ENCODE measurements at places on chromosomes 6 and 20.

- DNase-seq = no peak
Measured at GRCh38 chr20:50092436-50092835, 20.5 kb downstream of the UBE2V1 start.

DNA sequence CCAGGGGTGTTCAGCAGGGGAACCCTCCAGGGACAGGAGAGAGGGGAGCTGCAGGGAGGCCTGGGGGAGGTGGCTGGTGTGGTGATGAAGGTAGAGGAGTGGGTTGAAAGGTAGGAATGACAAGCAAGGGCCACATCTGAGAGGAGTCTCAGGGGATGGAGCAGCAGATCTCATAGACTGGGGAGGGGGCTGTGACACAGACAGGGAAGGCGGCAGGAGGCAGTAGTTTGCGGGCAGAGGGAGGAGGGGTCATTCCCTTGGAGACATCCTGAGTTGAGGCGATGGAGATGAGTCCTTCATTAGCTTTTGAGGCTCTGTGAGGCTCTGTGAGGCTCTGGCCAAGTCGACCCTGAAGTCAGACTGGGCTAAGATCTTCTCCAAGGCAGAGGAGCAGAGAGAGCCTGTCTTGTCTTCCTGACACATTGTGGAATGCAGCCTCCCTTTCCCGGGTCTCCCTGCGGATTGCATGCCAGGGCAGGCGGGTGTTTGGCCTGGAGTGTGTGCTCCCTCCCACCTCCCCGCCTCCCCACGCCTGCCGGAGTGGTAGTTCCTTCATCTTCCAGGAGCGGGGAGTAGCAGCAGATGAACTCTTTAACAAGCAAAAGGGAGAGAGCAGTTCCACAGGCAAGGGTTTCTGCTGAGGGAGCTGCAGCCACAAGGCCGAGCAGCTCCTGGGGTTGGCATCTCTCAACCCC, 34.3 kb upstream of the MLN start:
- no peak for DNase-seq

GRCh38 chr6:92195796-92196195, 1223.6 kb downstream of the EPHA7 start:
- DNase-seq = no peak

- DNase-seq = peak; percentile 89
Measured at GRCh38 chr20:57468523-57469417, 56.2 kb downstream of the CTCFL start.

GRCh38 chr6:144895313-144896278, 610.5 kb downstream of the UTRN start:
- no peak for DNase-seq

DNA sequence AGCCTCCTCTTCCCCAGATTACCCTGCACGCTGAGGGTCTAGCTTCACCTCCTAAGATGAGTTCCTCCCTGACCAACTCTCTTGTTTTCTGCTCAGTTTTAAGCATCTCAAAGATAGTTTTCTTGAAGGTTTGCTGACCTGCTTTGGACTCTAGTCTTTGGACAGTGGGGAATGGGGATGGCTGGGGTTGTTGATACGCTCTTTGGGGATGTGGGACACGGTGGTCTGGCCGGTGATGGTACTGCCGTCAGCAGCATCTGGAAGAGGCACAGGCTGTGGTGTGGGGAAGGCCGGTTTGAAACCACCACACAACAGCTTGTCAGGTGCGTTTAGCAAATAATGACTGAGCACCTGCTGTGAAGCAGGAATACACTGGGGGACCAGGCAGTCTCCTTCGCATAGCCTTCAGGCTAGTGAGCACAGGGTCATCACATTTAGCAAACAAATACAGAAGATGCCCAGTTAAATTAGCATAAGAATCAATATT, 94.1 kb downstream of the TMEM242 start:
- DNase-seq = peak; percentile 52

GRCh38 chr6:151005164-151005563, 139.7 kb downstream of the MTHFD1L start:
- no peak for DNase-seq

DNA sequence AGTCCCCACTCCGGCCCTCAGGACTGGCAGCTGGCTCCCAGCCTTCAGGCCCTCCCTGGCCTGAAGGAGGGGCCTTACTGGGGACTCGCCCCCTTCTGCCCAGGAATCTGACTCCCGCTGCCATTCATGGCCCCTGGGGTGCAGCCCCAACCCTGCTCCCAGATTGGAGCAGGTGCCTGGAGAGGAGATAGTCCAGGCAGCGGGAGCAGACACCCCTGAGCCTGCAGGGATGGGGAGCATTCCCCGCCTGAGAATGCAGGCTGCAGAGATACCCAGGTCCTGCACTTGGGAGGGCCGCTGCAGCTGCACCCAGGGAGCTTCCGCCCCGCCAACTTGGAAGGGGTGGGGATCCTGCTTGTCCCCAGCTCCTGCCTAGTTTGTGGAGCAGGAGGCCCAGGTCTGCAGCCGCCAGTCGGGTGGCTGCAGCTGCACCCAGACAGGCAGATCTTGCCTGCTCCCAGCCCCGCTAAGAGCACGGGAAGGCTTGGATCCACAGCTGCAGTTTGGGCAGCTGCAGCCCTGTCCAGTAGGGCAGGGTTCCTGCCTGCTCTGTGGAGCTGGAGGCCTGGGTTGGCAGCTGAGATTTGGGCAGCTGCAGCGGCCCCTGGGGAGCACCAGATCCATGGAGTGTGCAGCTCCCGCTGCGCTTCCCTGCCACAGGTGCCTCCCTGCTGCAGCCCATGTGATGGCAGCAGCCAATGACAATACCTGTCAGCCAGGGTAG, 5.2 kb downstream of the GTSF1L start:
- peak; percentile 57 for DNase-seq

DNA sequence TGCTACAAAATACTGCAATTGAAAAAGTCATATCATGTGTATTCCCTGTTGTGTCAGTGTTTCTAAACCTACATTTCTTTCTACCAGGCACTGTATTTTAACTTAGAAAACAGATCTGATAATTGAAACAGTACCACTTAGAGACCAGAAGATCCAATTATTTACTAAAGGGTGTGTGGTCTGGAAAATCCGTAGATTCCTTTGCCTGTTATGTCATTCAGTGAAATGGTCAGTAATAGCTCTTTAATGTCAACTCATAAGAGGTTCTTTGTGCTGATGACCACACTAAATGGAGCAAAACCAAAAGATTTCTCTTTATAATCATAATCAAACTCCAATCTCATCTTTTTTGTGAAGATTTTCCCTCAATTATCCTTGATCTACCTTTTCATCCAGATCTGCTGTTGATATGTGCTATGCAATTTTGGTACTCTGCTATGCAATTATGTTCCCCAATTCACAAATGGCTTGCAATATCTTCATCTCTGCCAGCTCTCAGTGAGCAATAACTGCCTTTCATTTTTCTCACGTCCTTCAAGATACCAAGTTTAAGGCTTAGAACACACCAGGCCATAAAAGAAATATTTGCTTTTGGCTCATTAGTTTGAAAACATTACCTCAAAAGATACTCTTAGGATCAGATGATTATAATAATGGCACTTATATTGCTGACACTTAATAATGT, 165.5 kb downstream of the MOXD1 start:
- no peak for DNase-seq

DNA sequence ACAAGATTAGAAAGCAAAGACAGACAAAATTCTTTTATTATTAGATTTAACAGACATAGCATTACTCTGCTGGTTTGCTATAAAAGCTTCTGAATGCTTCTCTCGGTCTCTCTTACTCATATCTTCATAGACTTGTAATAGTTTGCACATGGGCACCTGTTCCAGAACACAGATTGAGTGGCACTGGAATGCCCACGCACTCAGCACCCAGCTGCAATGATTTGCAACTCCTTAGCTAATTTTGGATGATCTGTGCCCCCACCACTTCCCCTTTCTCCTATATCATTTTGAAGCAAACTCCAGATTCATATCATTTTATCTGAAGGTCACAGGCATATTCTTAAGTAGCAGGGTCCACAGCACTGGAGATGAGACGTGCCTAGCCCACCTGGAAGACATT, 148.8 kb downstream of the CFAP61 start:
- peak; percentile 20 for DNase-seq

- DNase-seq = no peak
Measured at GRCh38 chr20:17507032-17507431, 24.1 kb downstream of the BFSP1 start.

DNA sequence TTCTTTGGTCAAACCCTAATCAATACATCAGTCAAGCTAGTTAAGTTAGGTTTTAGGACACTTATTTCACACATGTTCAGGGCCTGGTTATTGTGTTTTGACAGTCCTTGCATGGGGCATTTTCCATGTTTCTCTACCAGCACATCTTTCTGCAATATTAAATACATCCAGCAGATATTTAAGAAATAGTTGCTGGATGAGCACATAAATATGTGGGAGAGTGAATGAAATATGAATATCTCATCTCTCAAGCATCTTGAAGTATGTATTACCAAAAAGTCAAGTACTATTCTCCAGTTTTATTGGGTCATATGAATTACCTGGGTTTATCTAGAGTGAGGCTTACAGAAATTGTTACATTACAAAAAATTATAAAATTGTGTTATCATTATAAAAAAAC, 621.9 kb upstream of the GJE1 start:
- no peak for DNase-seq

- no peak for DNase-seq
Measured at GRCh38 chr20:11979306-11979990, 61.8 kb downstream of the BTBD3 start.

DNA sequence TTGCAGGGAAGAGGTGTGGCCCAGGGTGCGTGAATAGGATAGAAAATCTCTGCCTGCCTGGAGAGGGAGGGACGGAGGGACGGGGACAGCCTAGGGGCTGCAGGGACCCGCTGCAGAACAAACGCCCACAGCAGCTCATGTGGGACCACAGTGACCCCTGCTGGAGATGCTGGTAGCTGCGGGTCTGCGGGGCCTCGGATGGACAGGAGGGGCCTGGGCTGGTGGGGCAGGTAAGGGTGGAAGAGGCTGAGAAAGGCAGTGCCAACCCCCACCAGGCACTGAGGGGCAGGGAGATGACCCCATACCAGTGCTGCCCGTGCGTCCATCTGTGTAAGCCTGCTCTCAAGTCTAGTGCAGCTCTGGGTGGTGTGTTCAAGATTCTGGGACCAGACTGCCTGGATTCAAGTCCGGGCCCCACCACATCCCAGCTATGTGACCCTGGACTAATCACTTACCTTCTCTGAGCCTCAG, 39.4 kb downstream of the KIAA1755 start:
- DNase-seq = peak; percentile 80

GRCh38 chr6:53725791-53726575, 60.4 kb upstream of the KLHL31 start:
- DNase-seq = peak; percentile 85

DNA sequence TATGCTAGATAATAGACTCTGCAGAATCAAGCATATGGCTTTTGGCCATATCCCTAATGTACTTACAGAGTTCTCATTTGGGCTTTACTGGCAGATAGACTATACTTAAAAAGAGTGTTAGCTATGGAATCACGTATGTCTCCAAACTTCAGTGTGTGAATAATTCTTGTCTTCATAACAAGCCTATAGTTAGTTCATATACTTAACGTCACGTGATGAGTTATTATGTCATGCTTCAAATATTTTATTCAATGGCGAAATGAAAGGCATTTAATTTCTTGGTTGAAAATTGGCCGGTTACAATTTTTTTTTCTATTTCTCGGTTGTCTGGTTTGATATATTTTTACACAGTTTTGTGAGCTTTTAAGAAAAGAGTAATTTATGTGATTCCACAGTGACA, 62.7 kb downstream of the MEI4 start:
- DNase-seq = no peak

- DNase-seq = no peak
Measured at GRCh38 chr6:35312076-35312800, 14.6 kb downstream of the DEF6 start.

DNA sequence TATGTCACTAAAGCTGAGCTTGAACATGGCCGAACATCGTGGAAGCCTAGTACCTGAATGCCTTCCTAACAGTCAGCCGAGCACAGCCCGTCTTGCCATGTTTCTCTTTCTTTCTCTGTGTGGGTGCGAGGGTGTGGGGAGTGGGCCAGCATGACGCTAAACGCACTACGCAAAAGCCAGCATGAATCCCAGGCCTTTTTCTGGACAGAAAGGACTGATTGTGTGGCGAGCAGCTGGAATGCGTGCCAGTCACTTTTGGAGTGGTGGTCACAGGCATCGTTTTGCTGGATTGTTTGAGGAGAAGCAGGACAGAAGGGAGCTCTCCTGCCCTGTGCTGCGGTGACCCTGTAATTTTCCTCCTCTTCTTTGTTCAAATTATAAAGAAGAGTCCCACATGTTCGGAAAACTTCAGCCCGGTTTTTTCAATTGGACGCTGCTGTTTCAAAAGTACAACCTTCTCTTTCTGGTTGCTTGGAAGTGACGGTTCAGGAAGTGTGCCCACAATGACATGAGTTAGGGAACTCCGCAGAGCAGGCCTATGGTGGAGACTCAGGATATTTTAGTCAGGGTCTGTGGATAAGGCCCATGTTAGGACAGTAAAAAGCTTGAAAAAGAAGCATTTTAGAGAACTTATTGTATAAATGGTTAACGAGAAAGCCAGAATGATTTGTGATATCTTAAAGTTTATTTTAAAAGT, 54.3 kb downstream of the PDE7B start:
- no peak for DNase-seq

GRCh38 chr6:36938536-36938935, 16.0 kb upstream of the PI16 start:
- DNase-seq = no peak

GRCh38 chr6:162615016-162615705, 112.4 kb downstream of the PRKN start:
- no peak for DNase-seq

DNA sequence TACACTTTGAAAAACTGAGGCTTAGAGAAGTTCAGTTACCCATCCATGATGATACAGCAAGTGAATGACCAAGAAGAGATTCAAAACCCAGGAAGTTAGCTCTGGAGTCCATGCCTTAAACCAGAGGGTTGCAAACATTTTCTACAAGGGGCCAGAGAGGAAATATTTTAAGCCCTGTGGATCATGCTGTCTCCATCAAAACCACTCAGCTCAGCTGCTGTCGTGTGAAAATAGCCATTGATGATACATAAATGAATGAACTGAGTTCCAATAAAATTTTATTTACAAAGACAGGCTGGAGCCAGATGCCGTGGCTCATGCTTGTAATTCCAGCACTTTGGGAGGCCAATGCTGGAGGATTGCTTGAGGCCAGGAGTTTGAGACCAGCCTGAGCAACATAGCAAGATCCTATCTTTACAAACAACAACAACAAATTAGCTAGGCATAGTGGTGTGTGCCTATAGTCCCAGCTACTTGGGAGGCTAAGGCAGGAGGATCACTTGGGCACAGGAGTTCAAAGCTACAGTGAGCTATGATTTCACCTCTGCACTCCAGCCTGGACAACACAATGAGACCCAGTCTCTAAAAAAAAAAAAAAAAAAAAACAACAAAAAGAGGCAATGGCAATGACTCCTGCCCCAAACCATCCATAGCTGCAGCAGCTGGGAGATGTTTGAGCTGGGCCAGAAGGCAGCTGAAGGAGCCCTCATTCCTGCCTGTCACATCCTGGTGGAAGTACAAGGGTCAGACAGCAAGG, 44.1 kb upstream of the RIN2 start:
- DNase-seq = no peak

- DNase-seq = no peak
Measured at GRCh38 chr6:136614994-136615393, 64.8 kb upstream of the MAP7 start.

GRCh38 chr6:90691823-90692222, 105.0 kb upstream of the MAP3K7 start:
- DNase-seq = peak; percentile 36

GRCh38 chr20:31974951-31975487, 7.1 kb downstream of the XKR7 start:
- no peak for DNase-seq

Measured in NAMALWA (cell line).